Adipocyte (in vitro differentiated cells): ENCODE measurements at places on chromosomes 4 and X.

GRCh38 chr4:189600718-189601435 is 339.8 kb upstream of the FRG1 start:
- no peak for DNase-seq

- peak; percentile 50 for DNase-seq
Observed at GRCh38 chrX:102934624-102935023, 2.4 kb upstream of the RAB40AL start.

GRCh38 chr4:184362396-184362795 is 112.0 kb downstream of the IRF2 start:
- peak; percentile 66 for DNase-seq

DNA sequence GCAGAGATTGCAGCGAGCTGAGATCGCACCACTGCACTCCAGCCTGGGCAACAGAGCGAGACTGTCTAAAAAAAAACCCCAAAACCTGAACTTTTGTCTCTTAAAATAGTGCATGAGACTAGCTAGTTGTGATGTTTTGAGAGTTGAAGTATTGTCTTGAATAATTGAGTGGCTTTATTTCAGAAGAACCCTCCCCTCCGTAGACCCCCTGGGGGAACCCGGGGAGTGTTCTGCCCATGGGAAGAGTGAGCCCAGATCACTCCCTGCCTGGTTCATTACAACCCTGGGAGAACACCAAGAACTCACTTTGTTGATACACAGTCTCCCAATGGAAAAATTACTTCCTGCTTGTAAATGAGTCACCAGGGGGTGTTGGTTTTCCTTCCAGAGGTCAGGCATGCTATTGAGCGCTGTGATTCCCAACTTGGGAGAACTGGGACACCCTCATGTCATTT is 65.3 kb upstream of the SHISA3 start:
- no peak for DNase-seq

DNA sequence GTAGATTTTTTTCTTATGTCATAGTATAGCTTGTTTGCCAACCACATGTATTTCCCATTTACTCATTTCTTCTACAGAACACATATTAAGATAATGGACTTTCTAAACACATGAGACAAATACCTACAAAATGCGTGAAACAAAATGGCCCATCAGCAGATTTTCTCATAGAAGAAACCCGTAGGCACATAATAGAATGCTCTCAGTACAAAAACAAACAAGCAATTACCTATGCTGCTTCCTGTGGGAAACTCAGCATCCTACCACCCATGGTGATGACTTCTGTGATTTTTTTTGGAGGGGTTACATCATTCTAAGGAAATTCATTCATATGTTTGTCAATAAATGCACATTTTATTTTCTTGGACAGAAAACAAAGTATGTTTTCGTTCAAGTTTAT is 343.6 kb downstream of the SPRY1 start:
- no peak for DNase-seq

- no peak for DNase-seq
Observed at GRCh38 chrX:44305921-44306320, 37.6 kb downstream of the EFHC2 start.

DNA sequence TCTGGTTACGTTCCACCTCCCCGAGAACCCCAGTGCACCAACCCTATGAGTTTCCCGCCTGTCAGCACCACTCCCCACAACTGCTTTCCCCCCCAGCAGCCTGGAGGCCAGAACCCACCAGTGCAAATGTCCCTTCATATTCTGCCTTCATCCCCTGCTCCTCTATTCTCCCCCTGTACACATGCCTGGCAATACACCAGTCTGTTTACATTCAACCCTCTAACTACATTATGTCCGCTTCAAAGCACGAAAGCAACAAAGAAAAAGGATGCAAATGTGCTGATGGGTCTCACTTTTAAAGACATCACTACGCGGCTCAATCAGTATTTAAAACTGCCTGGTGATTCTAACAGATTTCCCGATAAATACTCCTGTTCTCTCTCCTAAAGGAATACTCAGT is 126.7 kb upstream of the SORBS2 start:
- no peak for DNase-seq

DNA sequence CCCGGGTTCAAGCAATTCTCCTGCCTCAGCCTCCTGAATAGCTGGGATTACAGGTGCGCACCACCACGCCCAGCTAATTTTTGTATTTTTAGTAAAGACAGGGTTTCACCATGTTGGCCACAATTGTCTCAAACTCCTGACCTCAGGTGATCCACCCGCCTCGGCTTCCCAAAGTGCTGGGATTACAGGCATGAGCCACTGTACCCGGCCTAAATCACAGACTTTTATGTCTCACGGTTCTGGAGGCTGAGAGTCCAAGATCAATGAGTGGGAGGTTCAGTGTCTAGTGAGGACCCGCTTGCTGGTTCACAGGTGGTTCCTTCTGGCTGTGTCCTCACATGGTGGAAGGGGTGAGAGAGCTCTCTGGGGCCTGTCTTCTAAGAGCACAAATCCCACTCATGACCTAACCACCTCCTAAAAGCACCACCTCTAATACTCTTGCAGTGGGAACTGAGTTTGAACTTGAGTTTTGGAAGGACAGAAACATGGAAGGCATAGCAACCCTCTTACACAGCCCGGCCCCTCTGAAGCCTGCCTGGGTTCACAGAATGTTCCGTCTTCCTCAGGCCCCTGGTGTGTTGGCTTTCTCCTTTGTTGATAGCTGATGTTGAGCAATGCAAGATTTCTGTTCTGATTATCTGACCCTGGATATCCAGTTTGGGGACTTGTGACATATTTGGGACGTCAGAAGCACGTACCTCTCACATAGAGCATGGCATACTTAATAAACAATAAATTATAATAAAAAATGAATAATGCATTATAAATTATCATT is 1.9 kb upstream of the AKAP17A start:
- DNase-seq = no peak

DNA sequence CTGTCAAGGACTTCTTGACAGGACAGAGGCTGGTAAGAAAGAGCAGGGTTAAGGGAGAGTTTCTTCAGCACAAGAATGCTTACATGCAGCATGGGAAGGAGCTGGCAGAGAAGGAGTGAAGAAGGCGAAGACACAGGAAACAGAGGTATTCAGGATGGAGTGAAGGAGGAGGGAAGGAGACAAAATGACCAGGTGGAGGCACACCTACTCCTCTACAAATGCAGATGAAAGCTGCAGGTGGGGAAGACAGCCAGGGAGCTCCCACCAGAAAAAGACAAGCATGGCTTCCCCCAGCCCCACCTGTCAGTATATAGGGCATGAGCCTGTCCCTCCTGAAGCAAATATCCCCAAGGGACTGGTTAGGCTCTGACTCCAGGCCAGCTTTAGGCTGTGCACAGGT is 29.6 kb upstream of the NKRF start:
- no peak for DNase-seq

DNA sequence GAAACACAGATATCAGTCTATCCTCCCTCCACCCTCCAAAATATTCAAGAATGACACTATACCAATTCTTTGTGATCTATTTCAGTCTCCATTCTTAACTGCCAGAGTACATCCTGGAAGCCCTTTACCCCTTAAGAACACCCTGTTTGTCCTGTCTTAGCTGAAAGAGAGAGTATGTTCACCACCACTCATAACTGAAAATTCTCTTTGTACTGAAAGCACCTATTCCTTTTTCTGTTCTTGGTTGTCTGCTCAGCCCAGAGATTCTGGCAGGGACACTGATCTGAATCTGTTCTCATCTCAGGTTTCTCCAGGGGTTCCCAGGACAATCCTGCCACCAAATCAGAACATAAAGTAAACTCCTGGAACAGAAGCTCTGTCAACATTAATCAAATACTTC is 25.4 kb upstream of the EREG start:
- no peak for DNase-seq

- DNase-seq = peak; percentile 3
Observed at GRCh38 chrX:105211066-105211575, 9.4 kb downstream of the TEX13A start.

DNA sequence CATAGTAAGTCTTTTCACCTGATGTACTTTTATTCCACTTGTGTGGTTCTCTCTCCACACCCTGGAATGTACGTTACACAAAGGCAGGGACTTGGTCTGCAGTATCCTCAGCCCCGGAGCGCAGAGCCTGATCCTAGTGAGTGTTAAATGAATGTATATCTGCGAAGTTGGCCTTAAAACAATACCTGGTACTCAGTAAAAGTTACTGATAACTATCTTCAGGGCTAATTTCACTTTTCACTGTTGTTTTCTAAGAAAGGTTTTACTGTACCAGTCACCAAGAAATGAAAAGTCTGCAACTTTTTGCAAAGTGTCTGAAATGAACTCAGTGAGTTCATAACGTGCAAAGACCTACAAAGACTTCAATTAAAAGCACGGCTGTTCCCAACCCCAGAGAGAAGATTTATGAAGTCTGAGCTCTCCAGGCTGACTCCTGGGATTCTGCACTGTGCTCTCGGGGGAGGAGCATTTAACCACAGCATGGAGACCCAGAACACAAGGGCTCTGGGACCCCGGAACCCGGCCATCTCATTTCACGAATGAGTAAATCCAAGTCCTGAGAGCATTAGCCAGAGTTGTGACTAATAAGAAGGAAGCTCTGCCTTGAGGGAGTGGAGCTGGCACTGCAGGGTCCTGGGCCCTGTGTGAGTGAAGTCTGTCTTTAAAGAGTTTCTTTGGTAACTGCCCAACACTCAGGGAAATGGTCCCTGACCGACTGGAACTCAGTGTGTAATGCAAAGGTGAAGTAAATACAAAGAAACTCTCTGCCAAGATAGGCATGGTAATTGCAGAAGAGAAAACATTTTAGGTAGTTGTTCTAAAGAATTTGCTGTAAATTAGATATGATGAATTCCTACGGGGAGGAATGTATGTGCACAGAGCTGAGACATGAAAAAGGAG is 165.8 kb downstream of the NSUN7 start:
- DNase-seq = peak; percentile 57

DNA sequence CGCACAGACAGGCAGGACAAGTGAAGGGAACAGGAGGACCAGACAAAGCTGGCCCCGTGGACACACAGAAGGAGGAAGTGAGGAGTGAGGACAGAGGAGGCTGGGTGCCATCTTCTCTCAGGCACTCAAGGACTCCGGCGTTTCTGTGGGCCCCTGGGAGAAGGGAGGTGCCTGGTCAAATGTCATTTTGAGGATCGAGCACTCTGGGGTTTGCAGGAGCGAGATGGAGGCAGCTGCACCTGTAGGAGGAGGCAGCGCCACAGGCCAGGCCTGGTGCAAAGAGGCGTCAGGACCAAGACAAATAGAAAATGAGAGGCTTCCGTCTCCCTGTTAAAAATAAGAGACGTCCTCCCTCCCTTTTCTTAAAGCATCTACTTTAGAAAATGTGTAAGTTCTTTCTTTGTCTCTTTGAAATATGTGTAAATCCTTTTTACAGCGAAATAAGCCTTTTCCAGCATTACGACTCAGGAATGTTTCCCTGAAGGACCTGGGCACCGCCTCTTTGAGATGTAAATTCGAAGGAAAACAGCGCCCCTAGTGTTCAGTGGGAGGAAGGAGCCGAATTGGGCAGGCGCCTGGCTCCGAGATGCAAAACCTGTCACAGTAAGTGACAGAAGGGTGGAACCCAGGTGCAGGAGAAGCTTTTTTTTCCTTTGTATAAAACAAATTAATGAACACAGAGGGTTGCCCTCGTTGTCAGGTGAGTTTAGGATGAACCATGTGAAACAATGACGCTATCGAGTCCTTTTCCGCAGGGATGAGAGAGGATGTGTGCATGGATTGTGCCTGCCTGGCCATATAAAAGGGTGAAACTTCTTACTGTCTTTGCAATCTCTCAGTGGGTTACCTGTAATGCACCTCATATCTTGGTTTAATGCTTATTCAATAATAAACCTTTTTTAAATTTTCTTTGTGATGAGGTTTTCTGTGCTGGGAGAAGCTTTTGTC is 1.4 kb upstream of the C4orf50 start:
- DNase-seq = peak; percentile 70

- DNase-seq = peak; percentile 27
Observed at GRCh38 chr4:94410678-94411206, 41.0 kb upstream of the PDLIM5 start.

DNA sequence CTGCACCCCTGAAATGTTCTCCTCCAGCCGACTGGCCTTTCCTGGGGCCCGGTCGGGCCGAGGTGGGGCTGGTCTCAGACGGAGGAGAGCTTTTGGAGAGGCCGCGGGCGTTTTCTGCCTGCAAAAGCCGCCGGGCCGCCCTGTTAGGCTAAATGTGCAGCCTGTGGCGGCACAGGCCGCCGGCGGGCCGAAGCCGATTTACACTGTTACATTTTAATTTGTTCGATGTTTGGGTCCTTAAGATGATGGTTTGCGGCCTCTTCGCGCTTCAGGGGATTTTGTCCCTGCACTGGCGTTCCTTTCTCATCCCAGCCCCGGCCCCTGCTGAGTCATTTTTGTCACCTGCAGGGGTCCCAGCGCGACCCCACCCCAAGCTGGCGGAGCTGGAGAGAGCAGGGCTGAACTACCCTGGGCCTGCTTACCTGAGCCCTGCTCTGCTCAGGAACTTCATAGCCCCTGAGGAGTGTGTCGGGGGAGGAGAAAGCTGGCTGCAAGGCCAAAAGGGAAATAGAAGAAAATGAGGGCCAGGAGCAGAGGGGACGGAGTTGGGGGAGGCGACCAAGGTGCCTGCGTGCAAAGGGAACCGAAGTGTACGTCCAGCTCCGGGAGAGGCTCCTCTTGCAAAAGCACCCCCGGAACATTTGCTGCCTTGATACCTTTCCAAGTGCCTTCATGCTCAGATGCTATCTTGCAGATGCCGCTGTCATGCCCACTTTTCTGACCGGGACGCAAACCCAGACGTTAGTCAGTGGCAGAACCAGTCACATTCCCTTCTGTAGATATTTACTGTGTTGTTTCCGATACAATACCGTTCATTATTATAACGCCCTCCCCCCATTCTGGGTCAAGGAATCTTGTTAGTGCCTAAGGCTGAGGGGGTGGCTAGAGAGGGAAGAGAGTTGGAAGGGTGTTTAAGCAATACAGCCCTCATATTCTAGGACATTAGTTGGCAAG is 977 bp upstream of the RBBP7 start:
- DNase-seq = peak; percentile 52

DNA sequence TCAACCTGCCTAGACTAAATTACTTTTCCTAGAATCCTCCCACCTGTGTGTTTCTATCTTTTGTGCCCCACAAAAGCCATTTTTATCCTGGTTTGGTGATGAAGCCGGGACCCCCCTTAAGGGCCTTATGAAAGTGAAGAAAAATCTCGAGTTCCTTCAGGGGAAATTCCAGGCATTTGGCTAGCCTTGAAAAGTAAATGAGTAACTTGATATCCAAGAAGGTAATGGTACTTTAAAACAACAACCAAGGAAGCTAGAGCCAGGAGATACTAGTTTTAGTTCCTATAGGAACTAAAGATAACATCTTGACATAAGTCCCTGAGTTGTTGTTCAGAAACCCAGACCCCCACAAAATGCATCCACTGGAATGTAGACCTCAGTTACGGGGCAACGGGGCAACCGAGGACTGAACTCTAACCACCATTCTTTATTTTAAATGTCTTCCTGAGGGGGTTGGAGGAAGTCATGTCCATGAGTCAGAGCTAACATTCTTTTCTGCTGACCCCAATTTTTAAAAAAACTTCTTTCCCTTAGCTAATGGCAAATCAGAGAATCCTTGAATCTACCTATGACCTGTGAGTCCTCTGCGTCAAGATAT is 73.9 kb downstream of the VCX3A start:
- no peak for DNase-seq

GRCh38 chrX:23851544-23851943 is 56.2 kb downstream of the APOO start:
- no peak for DNase-seq
